HuH-7.5 (cell line): ENCODE measurements at places on chromosomes 12 and 14.

DNA sequence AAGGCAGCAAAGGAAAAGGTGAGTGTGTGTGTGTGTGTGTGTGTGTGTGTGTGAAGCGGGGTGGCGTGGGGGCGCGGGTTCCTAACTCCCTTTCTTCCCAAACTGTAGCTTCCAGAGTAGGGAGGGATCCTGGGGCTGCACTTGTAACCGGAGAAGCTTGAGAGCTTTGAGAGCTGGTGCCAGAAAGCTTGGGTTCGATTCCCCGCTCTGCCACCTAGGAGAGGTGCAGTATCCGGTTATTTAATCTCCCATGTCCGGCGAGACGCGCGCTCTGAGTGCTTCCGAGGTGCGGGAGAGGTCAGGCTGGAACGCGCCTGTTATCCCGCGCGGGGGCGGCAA lies 7.2 kb upstream of the RACGAP1 start:
- no peak for DNase-seq

- DNase-seq = no peak
Measured at GRCh38 chr12:106586803-106587684, 4.2 kb downstream of the RFX4 start.

DNA sequence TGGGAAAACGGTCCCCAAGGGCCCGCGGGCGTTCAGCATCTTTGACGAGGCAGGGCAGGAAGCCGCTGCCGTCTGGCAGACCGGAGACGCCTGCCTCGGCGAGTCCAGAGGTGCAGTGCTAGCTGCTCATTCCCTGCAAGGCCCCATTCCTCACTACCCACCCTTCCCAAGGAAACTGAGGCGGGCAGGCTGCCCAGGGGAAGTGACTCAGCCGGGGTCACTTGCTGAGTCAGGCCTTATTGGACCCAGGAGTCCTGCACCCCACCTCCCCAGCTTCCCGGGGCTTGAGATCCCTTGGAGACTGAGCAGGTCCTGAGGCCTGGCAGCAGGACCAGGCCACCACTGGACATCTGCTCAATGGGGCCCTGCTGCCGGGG lies 3.7 kb downstream of the SH2B3 start:
- DNase-seq = no peak

- DNase-seq = no peak
Measured at GRCh38 chr14:58215191-58215914, 15.4 kb downstream of the ACTR10 start.

DNA sequence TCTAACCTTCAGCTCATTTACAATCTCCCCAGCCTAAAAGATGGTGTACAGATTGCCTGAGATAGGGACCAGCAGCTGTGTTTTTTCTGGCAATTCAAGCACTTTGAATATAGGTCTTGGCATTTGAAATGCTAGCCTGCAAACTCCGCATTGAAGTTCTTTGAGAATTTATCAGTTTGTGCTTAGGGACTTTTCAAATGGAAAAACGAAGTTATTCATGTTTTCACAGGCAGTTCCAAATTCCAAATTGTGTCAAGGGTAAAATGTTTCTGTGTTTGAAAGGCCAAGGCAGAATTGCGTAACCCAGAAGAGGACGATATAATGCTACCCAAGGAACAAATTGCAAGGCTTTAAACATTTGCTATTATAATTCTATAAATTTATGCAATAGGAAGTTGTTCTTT lies 168.9 kb upstream of the RASSF8 start:
- DNase-seq = no peak

DNA sequence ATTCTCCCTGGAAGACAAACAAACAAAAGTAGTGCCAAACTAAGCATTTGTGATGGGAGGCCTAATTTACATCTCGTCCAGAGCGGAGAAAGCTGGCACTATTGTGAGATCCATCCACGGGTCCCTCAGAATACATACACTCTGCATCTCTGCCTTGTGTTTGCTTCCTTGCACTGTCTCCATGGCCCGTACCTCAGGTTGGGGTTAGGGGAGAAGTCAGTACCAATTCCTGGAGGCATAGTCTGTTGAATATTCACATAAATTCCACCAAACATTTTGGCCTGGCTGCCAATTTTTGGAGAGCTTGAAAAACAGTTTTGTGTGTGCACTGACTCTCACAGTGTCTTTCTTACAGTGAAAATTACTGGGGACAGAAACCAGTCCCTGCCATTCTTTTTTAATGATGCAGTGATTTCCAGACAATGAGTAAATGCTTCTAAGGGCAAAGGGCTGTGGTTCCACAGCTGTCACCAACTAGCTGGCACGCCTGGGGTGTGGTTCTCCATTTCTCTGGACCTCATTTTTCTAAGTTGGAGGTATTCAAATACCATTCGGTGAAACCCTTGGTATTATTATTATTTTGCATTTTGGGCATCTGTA lies 119.7 kb upstream of the HIF1A start:
- no peak for DNase-seq

GRCh38 chr12:66900616-66901015 lies 221.7 kb upstream of the GRIP1 start:
- no peak for DNase-seq

- no peak for DNase-seq
Measured at GRCh38 chr12:70031046-70031445, 206.0 kb downstream of the MYRFL start.

GRCh38 chr12:128542844-128543243 lies 275.9 kb downstream of the TMEM132C start:
- DNase-seq = no peak

- no peak for DNase-seq
Measured at GRCh38 chr14:65320661-65321308, 91.7 kb upstream of the FUT8 start.

DNA sequence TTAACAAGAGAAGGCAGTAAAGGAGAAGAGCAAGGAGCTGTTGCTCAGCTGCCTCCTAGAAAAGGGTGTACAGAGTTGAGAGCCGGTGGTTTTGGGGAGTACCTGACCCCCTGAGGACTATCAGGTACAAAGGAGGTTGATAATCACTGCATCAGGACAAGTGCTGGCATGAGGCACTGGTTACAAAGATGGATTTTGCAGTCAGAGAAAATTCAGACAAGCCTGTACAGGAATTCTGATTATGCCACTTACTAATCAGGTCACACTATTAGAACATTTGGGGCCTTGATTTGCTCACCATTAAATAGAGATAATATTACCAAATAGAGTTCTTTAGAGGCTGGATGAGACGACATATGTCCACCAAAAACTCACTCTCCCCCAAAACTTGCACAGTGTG lies 450.9 kb upstream of the TMPO start:
- DNase-seq = no peak

- no peak for DNase-seq
Measured at GRCh38 chr14:71380271-71380670, 473.0 kb downstream of the PCNX1 start.

GRCh38 chr14:34051966-34052657 lies 101.2 kb upstream of the EGLN3 start:
- DNase-seq = no peak

GRCh38 chr12:2460051-2460670 lies 334.6 kb upstream of the FKBP4 start:
- DNase-seq = no peak

DNA sequence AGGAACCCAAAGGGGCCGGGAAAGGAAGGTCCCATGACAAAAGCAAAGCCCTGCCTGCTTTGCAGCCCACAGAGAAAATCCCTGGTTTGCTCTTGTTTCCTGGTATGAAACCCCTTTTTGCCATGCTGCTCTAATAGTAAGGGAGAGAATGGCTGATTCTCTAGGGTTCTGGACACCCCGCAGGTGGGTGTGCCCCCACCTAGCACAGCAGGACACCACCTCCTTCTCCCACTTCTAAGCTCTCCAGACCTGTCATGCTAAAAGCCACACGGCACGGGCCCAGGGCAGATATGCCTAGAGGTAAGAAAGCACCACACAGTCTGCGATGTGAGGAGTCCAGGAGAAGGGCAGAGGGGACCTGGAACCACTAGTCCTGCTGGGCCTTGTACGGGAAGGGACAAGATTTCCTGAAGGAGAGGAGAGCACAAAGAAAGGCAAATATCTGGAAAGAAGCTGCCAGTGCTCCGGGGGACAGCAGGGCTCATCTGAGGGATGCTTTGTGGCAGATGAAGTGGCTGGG lies 113.3 kb downstream of the BCL11B start:
- no peak for DNase-seq

- no peak for DNase-seq
Measured at GRCh38 chr12:44827832-44828438, 48.2 kb downstream of the NELL2 start.

DNA sequence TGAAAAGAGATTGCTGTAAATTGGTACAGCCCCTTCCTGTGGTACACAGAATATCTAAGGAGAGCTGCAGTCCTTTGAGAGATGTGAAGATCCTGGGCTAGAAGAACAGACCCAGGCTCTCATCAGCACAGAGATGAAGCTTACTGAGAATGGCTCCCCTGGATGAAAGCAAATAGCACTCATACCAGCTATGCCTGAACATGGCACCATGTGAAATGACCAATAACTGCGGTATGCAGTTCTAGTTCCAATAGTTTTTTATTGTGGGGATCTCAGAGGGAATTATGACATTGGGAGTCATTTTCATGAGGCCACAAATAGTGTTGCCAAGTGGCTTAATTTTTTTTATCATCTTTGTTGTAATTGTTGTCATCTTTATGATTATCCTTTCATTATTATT lies 15.4 kb upstream of the TRHDE start:
- no peak for DNase-seq
